ENCODE measurements at places on chromosomes 13 and 19.

- DNase-seq, result no peak
Measured at GRCh38 chr19:29966588-29967249, 24.7 kb downstream of the URI1 start.

DNA sequence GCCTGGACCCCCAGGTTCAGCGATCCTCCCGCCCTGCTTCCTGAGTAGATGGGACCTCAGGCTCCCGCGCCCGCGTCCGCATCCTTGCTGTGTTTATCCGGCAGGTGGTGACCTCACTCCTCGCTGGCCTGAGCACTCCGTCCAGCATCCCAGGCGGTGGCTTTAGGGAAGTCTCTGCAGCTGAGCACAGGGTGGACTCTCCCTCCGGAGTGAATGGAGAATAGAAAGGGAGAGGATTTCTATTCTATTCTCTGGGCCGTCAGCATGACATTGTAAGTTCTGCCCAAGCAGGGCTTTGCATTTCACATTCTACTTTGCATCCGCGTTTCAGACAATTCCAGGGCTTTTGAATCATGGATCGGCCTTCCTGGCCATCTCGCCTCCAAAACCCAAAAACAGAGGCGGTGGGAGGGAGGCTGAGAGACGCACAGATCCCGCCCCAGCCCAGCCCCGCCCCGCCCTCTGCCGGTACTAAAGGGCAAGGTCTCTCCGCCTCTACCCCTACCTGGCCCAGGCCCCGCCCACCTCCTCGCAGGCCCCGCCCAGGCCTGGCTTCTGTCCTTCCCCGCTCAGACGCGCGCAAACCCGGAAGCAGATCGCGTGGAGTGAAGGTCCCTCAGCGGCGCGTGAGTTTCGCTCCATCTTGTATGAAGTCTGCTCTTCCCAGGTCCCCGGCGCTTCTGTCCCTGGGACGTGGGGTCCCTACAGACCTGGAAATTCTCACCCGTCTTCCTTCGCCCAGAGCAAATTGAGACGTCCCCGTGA is at the start of gene ZNF525:
ZNF525 (plus strand) TSS at position 572 of the 765 bp plus-strand sequence. CDS start 6,577 bp downstream, outside the sequence.
- peak; percentile 96 for DNase-seq

DNA sequence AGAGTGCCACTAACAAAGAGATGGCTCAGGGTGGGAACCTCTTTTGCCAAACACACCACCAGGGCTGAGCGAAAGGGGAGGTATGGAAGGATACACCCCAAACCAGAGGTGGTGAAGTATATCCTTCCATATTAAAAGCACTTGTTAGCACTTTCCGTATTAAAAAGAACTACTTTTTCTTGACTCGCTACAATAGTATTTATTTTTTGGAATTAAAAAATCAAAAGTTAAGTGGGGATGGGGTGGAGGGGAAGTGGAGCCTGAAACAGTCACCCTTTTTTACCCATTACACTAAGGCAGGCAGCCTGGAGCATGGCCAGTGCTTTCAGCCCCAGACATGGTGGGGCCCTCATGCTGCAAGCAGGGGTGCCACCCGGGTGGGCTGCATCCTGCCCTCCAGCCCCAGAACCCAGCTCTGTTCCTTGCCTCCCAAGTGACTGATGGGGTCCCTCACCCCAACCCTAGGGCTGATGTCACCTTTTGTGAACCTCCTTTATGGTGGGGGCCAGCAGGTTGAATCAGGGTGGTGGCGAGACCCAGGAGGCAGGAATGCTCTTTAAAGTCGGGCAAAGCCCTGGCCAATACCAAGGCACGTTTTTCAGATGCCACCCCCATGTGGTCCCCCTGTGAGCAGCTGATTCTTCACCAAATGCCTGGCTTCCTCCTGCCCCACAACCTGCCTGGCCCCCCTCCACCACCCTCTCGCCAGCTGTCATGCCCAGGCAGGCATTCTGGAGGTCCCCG is 31.0 kb downstream of the LYL1 start:
- DNase-seq, result no peak

DNA sequence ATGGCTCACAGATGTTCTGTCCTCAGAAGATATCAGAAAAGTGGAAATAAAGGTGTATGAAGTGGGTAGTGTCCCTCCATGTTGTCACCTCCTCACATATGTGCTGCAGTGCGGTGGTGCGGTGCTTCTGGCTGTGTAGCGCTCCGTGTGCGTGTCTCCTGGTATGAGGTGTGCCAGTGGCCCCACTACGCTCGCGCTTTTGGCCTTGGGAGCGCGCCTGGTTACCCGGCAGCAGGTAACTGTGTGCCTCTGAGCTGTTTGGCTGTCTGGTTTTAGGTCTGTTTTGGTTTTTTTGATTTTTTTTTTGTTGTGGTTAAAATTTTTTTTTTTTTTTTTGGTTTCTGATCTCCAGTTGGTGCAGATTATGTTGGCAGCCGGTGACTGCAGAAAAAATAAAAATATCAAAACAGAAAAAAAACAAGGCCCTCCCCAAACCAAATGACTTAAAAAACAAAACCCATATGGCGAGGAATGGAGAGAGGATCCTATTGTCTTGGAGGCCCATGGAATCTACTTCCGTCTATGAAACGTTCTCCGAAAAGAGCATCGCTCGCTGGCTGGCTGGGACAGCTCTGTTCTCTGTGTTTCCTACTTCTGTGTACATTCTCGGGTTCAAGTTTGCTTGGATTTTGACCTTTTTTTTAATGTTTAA is 7.9 kb downstream of the HNRNPL start:
- no peak for DNase-seq

GRCh38 chr13:24124789-24125476 is 35.6 kb upstream of the SPATA13 start:
- no peak for DNase-seq

DNA sequence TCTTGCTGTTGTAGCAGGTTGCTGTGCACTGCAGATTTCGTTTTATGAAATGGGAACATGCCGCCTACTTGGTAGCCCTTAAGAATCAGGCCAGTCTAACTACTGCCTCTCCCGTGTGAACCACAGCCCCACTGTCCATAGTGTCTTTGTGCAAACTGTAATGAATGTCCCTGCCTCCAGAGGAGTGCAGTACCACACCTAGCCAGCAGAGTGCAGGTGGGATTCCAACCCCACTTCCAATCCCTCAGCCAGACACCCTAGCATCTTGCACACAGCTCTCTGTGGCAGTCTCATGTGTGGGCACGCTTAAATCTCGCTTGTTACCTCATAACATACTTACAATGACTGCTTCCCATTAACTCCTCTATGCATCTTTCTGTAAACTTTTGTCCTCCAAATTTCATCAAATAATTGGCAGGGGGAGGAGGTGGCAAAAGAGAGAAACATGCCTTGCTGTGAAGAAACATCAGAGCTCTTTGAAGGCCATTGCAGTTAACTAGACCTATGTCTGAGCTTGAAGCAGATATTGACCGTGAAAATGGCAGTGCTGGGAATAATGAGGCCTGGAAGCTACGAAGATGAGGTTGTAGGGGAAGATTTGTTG is 47.2 kb downstream of the ZAR1L start:
- peak; percentile 54 for DNase-seq

DNA sequence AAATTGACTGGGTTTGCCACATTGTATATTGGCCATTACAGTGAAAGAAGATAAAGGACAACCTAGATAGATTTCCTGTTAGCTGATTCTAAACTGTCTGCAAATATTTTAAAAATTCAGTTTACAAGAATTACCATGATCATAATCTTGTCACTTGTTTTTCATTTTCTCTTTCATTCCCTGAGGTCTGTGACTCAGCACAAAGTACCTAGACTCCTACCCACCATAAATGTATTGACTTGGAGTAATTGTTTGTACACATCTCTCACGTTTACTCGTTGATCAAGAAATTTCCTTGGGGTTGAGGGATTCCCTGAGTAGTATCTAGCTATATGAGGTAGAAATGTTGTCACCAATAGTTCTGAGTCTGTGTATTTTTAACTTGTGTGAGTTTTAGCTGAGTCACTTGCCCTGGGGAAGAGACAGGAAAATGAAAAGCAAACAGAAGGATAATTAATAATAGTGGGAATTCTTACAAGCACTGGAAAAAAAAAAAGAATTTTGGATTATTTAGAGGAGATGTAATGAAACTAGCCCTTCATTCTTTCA is 299.2 kb upstream of the DACH1 start:
- no peak for DNase-seq

DNA sequence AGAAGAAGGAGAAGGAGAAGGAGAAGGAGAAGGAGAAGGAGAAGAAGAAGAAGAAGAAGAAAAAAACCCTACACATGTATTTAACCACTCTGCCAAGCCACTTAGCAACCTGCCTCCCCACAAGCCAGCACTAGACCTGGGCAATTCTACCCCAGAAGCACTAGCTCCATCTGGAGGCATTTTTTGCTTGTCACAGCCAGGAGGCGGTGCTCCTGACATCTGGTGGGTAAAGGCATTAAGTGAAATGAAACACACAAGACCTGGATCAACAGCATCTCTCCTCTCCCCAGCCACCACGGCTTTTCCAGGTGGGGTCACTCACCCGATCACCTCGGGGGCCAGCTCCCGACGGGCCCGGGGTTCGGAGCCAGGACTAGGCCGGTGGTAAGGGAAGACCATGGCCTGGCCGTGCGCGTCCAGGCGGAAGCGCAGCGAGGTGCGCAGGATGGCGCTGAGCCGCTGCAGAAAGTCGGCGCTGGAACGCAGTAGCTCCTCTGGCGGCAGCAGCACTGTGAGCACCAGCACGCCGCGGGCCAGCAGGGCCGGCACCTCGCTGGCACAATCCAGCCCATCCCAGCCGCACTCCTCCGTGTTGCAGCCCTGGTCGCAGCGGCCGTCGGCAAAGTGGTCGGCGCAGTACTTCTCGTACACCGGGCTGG is 26.9 kb downstream of the NOTCH3 start:
- DNase-seq, result no peak

- no peak for DNase-seq
Measured at GRCh38 chr13:49532593-49532992, 36.8 kb downstream of the PHF11 start.

GRCh38 chr19:51066393-51067186 is 1.7 kb upstream of the KLK13 start:
- DNase-seq, result no peak

DNA sequence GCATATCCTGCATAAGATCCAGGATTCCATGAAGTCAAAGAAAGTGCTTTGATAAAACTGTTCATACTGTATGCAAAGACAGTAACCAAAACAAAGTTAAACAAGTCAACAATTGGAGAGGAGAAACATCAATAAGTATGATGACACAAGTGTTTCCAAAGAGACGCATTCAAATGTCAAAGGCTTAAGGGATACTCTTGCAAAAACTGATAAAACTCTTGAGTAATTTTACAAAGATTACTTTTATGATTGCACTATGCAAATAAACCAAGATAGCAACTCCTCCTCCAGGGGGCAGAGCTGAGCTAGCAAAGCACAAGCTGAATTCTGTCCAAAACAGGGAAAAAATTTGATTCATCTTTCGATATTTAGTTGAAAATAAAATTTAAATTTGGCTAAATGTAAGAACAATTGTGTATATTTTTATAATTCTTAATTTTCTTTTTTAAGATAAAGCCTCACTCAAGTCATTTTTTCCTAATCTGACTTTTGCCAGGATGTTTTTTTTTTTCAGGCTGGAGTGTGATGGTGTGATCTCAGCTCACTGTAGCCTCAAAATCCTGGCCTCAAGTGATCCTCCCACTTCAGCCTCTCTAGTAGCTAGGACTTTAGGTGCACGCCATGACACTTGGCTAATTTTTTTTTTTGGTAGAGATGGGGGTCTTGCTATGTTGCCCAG is 84.0 kb downstream of the MZT1 start:
- peak; percentile 67 for DNase-seq

DNA sequence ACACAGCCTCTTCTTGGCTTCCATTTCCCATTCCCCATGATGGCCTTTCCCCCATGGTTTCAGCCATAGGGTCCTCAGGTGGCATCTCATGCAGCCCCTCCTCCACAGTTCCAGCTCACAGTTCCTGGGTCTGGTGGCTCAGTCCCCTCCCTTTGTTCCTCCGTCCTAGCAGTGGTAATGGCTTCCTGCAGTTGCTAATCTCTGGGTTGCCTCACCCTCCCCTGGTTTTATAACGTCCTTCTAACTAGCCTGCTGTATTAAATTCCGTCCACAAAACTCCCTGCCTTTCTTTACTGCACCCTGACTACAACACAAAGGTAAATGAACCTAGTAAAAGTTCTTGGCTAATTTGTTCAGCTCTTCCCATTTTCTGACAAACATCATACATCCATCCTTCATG is 30.9 kb downstream of the CCDC70 start:
- DNase-seq, result no peak

DNA sequence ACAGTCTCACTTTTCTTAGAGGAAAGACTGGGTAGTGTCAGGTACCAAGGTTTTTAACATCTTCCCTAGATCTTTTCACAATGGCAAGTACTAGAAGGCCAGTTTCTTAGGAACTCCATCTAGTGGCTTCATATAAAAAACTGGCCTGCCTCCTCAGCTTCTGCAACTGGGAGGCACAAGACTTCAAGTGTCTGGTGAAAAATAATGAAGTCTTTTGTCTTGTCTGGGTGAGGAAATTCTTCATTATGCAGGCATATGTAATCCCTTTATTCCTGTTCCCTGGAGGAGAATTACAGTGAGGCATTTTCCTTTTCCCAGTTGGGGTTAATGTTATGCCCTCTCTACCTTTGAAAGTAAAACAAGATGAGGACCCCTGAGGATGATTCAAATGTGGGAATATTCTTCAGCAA is 300.5 kb downstream of the NALCN start:
- no peak for DNase-seq

DNA sequence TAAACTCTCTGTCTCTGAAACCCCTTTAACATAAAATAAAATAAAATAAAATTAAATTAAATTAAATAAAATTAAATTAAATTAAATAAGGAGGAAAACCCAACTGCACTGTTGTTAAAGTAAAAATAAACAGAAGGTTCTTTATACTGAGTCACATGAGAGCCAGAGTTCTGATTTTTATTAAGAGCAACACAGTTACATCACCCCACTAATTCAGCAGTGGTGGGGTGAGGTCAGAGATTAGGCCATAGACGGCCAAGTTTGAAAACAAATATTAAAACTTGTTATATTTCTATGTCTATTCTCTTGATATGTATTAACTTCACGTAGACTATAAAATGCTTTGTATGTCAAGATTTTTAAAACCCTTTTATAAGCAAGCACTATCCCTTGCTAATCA is 59.5 kb downstream of the MYCBP2 start:
- DNase-seq, result no peak

DNA sequence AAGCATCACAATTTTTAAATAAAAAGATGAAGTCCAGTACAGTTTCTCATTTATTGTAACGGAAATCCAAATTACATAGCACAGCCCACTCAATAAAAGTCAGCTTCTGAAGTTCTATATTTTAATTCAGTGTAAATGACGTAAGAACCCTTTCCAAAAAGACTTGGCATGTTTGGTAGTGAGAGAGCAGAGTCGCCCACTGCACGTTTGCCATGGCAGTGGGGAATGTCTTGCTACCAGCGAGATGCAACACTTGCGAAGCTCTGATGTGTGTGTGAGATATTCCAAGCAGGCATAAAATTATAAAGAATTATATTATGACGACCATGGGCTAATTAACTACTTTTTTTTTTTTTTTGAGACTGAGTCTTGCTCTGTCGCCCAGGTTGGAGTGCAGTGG is 190.1 kb downstream of the SLC7A1 start:
- DNase-seq, result no peak

- DNase-seq, result no peak
Measured at GRCh38 chr13:29654843-29655547, 59.5 kb upstream of the SLC7A1 start.
